ENCODE measurements at places on chromosomes 2 and 18.

GRCh38 chr2:220420820-220421219 is 793.4 kb downstream of the SLC4A3 start:
- no peak for DNase-seq

GRCh38 chr2:30732876-30733275 is 74.4 kb downstream of the CAPN13 start:
- DNase-seq: no peak

- no peak for DNase-seq
These were observed 593.9 kb upstream of the ZNF804A start for GRCh38 chr2:184004289-184004947.

DNA sequence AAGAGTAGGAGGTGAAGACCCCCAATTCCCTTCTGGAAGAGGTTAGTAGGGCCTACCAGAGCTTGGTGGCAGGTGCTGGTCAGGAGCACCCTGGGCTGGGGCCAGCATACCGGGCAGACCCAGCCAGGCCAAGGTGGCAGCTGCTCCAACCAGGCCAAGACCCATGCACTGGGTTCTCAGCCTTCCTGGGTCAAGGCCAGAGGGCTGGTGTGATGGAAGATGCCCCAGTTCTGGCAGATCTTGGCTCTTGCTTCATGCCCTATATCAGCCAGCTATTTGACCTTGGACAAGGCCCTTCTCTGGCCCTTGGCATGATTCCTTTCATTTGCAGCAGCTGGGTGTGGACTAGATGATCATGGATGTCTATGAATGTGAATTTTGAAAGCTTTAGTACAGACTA is 57.7 kb downstream of the PRKCE start:
- DNase-seq: no peak

GRCh38 chr2:11551569-11552259 is 17.9 kb downstream of the GREB1 start:
- no peak for DNase-seq

GRCh38 chr2:24613154-24613814 is 122.2 kb downstream of the NCOA1 start:
- peak; percentile 6 for DNase-seq

GRCh38 chr2:149857344-149857743 is 269.8 kb upstream of the MMADHC start:
- DNase-seq: no peak

- DNase-seq: no peak
These were observed 26.1 kb upstream of the AP1S3 start for GRCh38 chr2:223863491-223863890.

- DNase-seq: no peak
These were observed 306.7 kb upstream of the SLC8A1 start for GRCh38 chr2:40758401-40759155.

- DNase-seq: no peak
These were observed 8.2 kb downstream of the DLX2 start for GRCh38 chr2:172094294-172095145.

GRCh38 chr2:20471902-20472559 is 25.2 kb downstream of the RHOB start:
- DNase-seq: no peak

DNA sequence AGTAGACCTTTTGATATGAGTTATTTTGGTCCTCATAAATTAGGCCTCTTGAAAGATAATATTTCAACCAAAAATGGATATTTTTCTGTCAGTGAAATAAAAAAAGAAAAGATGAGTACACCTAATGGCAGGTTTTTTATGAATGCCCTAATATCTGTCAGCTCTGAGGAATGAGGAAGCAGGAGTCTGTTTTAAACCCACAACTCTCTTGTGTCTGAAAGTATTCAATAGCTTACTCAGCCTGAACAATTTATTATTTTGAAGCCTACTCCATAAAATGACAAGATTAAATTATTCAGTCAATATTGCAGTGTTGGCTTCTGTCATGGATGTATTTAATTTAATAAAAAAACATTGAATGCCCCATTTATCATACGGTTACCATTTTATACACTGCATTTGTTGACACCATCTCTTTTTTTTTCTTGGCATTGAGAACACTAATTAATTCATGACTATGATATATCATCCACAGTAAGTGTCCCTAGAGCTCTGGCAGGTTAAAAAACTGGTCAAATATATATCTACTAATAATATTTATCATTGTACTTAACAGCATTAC is 548.2 kb downstream of the CBLN2 start:
- DNase-seq: no peak

DNA sequence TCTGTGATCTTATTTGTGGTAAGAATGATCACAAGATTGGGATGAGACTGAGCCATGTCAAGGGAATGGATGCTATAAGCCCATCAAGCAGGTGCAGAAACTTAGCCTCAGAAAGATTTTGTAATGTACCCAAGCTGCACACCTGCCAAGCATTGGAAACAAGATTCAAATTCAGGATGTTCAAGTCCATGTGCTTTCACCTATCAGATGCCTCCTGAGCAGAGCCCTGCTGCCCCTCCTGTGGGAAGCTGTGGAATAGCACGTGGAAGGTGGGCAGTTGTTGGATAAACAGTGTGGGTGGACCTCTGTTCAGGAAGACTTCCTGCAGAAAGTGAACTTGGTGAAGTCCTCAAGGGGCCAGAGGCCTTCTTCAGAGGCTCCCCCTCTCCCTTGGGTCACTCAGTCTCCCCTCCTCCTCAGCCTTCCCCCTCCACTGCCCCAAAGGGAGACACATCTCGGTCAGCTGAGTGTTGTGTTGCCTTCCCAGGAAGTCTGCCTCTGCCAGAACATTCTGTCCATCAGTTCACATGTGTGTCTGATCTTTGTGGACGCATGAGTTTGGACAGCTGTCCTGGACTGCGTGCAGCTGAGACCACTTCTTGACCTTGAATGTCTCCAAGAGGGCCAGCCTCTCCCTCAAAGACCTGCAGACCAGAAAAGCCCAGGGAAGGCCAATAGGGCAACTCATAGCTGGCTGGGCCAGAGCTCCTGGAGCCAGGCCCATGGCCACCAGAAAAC is 186.1 kb downstream of the INHBB start:
- no peak for DNase-seq

DNA sequence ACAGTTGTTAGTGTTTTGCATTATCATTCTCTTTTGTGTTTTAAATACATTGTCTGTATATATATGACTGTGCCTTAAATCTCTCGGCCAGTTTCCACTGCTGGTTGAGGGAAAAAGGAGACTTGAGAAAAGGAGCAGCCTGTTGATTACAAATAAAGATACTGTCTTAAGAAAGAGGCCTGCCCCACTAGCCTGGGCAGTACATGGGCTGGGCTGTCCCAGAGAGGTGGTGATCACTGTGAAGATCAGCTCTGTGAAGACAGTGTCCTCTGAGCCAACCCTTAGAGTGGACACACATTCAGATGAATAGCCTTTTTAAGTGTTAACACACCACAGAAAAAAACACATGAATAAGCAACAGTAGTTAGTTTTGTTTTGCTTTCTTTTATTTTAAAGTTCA is 10.0 kb upstream of the OTX1 start:
- no peak for DNase-seq

DNA sequence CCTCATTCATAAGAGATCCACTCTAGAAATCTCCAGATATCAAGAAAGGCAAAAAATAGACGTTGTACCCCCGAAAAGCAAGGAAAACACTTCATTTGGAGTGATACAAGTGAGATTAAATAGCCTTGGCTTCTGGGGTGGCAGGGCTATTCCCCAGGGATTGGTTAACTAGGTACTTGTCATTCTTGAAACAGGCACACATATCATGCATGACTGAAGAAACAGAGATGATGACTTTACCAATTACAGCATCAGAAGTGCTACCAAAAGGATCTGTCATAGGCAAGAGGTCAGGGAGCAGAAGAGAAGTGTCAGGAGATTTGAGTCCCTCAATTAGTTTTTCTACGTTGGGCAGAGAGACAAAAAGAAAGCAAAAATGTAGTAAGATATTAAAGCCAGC is 45.2 kb upstream of the NFU1 start:
- no peak for DNase-seq

DNA sequence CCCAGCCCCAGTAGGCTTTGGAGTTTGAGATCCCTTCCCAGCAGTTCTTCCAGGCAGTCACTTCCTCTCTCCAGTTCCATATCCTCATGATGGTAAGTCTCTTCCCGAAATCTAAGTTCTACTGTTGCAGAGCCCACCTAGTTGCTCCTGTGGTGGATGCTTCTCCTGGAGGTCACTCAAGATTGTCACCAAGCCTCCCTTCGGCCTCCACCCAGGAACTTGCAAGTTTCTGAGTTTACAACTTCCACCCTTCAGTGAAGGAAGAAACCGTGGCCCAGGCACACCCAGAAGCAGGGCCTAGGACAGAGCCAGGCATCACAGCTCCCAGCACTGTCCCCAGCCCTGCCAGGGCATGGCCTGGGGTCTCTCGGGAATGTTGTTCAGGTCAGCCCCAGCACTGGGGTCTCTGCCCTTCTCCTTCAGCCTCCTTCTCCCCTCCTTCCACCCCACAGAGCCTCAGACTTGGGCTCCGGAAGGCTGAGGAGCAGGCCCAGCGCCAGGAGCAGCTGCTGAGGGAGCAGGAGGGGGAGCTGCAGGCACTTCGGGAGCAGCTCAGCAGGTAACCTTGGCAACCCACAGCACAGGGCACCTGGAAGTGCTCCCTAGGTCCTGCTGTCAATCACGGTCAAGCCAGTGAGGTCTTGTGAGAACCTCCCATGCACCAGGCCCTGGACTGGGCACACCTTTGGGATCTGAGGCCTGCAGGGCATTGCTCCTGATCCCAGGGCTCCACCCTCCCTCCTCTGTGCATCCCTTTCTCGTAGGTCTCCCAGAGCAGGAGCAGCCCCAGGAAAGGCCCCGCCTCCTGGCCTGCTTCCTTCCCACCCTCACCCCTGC is 7.1 kb downstream of the RUFY4 start:
- DNase-seq: no peak

- no peak for DNase-seq
These were observed 3.9 kb upstream of the GPR75 start for GRCh38 chr2:53863538-53864227.

GRCh38 chr18:50749945-50750344 is 69.9 kb downstream of the MRO start:
- no peak for DNase-seq

DNA sequence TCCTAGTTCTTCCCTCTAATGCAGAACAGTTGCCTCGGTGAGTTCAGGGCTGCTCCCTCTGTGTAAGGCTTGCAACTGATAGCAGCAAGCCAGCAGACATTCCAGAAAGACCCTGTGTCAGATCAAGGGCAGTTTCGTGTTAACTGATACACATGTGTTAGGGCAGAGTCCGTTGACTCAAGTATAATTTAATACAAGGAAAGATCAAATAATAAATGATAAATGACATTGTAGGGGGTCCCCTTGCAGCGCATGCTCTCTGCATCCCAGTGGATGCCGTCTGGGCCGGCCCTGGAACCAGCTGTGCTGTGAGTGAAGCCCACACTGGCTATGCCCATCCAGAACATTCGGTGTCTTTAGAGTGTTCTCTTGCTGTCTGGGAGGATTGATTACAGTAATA is 180.3 kb downstream of the AGAP1 start:
- DNase-seq: no peak

DNA sequence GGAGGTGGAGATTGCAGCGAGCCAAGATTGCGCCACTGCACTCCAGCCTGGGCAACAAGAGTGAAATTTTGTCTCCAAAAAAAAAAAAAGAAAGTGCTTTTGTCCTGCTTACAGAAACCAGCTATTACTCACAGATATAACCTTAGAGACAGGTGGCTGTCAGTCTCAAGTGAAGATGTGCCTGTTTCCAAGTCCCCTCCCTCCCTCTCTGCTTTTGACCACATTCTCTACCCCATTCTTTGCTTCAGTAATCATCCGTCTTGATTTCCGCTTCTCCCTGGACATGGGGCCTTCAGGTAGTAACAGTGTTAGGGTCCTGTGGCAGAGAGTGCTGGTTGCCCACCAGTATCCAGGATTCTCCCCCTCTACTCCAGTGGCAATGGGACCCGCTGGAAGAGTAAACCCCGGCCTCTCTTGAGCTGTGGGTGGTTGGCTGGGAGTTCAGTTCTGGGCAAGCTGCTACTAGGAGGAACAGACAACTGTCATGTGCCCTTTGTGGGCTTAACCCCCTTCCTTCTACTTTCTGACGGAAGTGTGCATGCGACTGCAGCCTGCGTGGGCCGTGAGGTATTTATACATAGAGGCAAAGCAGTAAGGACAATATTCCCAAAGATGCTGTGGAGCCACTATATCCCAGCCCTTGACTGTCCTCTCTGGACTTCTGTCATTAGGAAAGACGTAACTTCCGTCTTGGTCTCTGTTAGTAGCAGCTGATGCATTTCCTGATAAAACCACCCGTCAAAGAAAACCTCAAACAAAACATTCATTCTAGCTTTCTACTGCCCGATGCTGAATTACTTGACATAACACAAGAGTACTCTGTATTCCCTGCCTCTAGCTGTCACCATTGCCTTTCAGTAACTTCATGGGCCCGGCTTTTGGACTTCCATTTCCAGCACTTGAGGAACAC is 17.8 kb downstream of the PDCL3 start:
- DNase-seq: no peak

GRCh38 chr18:43539862-43540261 is 262.6 kb upstream of the SYT4 start:
- no peak for DNase-seq

DNA sequence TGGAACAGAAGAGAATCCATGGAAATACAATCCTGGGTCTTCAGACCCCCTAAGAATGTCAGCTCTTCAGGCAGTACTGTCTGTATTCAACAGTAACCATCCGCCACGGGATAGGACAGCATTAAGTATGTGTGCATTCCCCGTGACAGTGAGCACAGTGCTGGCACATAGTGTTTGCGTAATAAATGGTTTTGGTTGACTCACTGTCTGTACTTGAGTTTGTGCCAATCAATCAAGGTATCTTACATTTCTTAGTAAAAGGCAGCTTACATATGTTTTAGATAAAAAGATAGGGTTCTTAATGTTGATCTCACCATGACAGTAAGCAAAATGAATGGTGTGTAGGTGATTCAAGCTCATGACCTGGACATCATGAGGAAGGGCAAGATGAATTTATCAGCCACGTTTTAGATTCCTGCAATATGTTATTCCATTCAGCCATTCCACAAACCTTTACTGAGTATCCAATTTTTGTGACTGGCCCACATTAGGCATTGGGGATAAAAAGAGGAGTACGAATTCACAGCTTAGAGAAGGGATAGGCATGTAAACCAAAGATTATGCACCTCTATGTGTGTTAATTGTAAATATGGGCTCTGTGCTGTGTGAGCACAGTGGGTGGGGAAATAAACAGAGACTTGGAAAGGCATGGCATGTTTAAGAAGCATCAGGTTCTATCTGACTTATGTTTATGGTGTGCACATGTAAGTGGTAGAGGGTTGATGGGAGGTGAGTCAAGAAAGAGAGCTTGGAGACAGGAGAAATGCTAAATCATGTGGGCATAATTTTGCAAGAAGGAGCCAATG is 258.8 kb downstream of the SLC8A1 start:
- DNase-seq: peak; percentile 16

DNA sequence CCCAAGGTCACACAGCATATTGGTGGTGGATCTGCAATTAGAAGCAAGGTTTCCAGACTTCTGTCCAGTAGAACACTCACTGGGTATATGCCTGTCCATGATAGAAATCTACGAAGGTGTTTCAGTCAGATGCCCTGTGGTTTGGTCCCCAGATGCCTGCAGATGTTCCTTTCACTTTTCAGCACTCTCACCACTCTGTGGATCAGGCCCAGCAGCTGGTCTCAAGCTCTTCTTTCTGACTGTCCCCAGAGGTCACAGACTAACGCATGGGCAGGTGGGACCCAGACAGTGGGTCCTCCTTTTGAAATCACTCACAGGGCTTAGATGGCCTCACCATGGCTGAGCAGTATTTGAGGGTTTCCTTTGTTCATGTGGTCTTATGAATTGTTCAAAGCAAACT is 376.5 kb downstream of the ALK start:
- no peak for DNase-seq
